ENCODE measurements at places on chromosomes 1 and 21. TPM values are rescaled to one million over a fixed set of nuclear protein-coding genes. Genes with fewer than 3 reads are reported as not detected.
A peak's percentile ranks its signal among the peaks of the same experiment; 100 is the strongest.

GRCh38 chr1:35179908-35180307 lies 13.0 kb downstream of the SFPQ start:
- DNase-seq: no peak

DNA sequence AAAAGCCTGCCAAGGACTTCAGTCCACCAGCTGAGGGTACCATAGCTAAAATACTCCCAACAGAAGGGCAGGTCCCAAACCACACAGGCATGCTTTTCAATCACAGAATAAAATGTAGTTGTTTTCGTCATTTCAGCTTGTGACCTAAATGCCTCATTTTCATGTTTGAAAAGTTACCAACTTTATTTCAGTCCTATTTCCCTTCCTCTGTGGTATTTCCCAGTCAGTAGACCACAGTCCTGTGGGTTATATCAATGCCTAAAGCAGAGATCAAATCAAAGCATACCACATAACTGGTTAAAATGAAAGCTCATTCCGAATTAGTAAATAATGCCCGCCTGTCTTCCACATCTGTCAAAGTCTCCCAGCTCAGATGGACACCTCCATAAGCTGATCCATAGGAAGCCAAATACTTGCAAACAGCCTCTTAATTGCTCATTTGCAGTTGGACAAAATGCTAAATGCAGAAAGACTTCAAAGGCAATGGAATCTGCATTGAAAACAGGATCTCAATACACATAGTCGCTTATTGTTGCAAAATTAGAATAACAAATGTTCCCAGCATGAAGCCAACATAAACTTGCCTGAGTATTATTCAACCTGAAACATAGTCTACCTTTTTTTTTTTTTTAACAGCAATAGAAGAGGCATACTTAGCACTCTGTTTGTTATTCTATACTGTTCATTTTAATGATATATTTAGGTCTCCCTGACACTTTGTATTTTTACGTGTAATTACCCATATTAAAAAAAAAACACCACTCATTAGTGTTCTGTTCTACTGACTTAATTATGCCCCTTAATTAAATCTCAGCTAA lies 53.9 kb downstream of the NR5A2 start:
- no peak for DNase-seq

GRCh38 chr1:20634594-20635084 lies 1.4 kb downstream of the PINK1 start:
- DNase-seq: no peak

GRCh38 chr1:9886092-9886742 lies 23.9 kb downstream of the CTNNBIP1 start:
- no peak for DNase-seq

- peak; percentile 53 for DNase-seq
Observed at GRCh38 chr21:37257511-37257966, 9.6 kb downstream of the VPS26C start.

DNA sequence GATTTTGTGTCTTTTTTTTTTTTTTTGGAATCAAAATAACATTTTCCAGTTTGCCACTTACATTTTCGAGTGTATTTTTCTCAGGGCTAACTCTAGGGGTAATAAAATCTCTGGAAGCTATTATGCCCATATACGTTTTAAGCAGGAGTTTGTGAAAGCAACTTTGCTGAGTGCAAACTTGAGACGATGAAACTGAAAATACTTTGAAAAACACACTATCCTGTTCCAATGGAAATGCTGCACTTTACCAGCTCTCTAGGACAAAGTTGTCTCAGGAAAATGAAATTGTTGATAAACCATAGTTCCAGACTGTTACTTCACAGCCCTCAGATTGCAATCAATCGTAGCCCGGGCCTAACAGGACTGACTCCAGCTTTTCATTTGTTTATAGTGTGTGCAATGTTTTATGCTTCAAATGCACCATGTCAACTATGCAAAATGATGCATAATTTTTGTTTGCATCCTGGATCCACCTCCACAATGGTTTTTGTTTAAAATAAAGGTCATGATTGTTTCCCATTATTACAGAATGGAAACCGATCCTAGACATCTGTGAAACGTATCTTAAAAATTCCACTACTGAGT lies 220.6 kb upstream of the PKN2 start:
- DNase-seq: no peak

DNA sequence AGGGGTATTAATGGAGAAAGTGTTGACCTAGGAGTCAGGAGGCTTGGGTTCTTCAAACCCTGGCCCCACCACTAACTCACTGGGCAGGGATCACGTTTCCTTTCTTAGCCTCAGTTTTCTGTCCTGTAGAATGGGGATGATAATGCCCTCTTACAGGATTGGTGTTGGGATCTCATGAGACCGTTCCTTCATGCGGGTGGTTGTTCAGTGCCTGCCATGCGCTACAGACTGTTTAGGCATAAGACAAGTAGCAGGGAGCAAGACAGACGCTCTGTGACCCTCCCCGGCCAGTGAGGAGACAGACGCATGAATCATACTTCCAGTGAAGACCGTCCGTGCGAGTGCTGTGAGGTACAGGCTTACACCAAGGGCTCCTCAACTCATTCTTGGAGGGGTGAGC lies 81.7 kb downstream of the MAN1C1 start:
- DNase-seq: no peak

GRCh38 chr1:17949511-17949910 lies 158.1 kb upstream of the IGSF21 start:
- DNase-seq: no peak

GRCh38 chr21:32494934-32495709 lies 82.6 kb downstream of the EVA1C start:
- no peak for DNase-seq

- DNase-seq: peak; percentile 31
Observed at GRCh38 chr1:166479052-166479631, 312.3 kb upstream of the FAM78B start.

- no peak for DNase-seq
Observed at GRCh38 chr1:184965944-184966860, 8.1 kb downstream of the NIBAN1 start.

DNA sequence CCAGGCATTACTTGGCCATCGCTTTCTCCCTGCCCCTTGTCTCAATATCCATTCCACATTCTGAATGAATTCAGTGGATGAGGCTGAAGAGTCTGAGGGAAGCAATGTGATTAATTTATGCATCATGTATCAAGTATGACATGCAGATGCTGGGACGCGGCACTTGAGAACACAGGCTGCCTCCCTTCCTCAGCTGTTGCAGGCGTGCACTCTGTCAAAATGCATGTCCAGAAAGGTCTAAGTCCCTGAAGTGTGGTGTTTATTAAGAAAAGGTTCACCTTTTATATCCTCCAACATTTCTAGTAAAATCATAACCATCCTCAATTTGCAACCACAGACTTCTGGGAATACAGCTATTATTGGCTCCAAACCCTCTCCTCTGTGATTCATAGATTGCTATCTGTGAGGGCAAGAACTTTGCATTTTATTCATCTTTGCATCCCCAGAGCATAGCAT lies 22.6 kb upstream of the RAB3GAP2 start:
- DNase-seq: no peak

GRCh38 chr1:109935451-109935900 lies 24.8 kb downstream of the CSF1 start:
- DNase-seq: no peak

DNA sequence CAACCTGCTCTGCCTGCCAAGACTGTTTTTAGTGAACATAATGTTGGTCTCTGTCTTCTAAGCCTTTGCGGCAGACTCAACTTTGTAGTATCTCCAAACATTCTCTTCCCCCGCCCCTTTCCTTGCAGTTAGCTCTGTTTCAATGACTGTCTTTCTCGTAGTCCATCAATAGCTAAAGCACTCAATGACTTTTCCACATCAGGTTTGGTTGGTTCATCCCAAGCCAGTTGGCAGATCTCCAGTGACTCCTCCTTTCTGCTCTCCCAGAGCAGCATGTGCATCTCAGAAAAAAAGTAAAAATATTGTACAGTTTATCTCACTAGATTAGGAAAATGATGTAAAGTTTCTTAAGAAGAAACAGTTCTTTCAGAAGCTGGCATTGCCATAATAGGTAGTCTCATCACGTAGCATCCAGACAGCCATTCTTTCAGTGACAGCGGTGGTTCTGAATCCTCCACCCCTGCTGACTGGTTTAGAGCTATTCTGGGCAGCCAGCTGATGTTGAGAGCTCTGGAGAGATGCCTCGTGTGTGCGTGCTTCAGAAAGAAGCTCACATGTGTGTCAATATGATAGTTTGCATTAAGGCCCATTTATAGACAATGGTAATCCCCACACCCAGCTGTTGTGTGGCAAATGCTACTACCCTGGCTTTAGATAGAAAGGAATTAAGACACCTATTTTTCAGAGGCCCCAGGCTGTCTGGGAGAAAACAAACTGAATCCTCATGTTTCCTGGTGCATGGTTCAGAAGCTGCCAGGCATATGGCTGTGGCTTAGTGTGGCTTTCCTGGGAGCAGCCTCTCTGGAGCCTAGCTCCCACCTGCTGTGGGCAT lies 53.2 kb downstream of the CNN3 start:
- no peak for DNase-seq

DNA sequence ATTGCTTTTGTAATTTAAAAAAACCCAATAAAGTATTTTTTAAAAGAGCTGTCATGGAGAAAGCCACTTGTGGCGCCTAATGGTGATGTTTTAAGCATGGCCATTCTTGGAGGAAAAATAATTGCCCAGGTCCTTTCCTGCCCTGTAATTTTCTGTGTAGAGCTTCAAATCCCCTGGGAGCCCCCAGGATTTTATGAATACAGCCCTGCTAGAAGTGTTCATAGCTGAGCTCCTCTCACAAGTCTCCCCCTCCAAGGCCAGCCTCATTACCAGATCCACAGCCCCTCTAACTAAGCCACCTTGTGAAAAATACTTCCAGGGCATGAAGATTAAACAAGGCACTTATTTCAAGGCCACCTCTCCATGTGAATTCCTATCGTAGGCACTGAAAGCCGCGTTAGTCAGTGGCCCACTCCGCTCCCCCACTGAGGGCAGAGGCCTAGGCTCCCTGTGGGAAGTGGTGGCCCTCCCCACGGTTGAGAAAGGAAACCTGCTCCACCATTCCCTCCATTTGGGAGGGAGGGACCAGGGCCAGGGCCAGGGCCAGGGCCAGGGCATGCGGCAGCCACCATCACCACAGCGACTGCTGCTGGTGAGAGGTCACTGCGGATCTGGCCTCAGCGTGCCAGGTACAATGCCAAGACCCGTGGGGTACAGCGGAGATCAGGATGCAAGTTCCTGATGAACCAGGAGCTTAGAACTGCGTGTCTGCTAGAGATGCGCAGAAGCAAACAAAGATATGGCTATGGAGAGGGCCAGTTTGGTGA lies 83.1 kb downstream of the KCNN3 start:
- no peak for DNase-seq

- no peak for DNase-seq
Observed at GRCh38 chr1:107532318-107532717, 391.5 kb downstream of the NTNG1 start.

GRCh38 chr1:159587461-159587951 lies at the start of gene APCS:
TSS of gene APCS (plus strand) at chr1:159587826. CDS start at chr1:159587922, 96 bp downstream.
- DNase-seq: no peak

DNA sequence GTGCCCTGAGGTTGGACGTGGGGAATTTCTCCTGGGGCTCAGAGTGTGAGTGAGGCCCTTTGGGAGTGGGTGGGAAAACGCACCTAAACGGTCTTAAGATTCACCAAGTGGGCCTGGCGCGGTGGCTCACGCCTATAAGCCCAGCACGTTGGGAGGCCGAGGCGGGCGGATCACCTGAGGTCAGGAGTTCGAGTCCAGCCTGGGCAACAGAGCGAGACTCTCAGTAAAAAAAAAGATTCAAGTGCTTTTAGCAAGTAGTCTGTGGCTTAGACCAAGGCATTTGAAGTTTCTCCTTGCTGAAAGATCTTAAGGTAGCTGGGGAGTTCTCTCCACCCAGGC lies 1.4 kb downstream of the RPS8 start:
- no peak for DNase-seq

DNA sequence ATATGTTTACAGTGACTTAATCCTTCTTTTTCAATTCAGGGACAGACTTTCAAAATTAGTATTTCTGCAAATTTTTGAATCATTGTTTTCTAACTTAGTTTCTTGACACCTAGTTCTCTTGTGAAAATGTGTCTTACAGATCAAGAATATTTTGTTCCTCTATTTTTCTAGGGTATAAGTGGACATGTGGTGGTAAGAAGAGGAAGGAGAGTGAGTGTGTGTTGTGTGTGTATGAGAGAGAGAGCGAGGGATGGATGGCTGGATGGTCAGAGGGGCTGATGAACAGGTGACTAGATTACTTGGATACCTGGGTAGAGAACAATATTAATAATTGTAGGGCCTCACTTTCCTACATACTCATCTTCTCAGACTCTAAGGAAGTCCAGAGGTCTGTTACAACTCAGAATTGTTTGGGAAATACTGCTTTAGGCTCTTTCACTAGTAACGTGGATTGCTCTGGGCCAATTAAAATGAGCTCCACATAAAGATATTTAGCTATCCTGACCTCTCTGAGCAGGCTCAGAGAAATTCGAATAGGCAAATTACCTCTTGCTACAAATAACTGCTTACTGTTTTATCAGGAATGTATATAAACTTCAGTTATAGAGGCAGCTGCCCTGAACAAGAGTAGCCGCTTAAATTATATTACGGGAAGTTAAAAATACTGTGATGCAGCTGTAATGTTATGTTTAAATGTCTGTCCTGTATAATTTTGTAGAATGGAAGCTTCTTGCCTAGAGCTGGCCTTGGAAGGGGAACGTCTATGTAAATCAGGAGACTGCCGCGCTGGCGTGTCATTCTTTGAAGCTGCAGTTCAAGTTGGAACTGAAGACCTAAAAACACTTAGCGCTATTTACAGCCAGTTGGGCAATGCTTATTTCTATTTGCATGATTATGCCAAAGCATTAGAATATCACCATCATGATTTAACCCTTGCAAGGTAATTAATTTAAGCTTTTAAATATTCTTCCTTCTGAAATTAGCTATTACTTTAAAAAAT lies 19.7 kb downstream of the GPSM2 start:
- no peak for DNase-seq

DNA sequence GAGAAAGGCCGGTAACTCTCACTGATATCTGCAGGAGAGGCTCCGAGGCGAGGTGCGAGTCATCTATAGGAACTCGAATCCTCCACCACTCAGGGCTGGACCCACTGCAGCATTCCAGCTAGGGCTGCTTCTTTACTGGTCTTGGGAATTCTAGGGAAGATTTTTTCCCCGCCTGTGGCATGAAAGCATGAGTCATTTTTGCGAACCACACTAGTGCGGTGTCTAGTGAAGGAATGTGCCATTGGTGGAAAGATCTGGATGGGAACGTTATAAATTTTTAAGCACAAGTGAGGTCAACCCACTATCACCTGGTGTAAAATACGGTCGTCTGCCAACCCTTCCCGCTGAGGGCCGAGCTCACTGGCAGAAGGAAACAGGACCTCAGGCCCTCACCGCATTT lies 49.7 kb downstream of the SYF2 start:
- DNase-seq: no peak

Gene GCSAML
- total RNA-seq: not detected

Gene RHD
- not detected for total RNA-seq

Gene FMO1
- 4.7 TPM for total RNA-seq

Gene TRIM58
- 0.41 TPM for total RNA-seq

Gene STYXL2
- total RNA-seq: 0.12 TPM

Gene CD53
- 8.0 TPM for total RNA-seq

Gene FGGY
- 52.5 TPM for total RNA-seq

Gene CACHD1
- 17.0 TPM for total RNA-seq
